ENCODE measurements at places on chromosomes 2 and 18.

- no peak for DNase-seq
Measured at GRCh38 chr18:21598726-21599584, 1.5 kb downstream of the ESCO1 start.

GRCh38 chr2:65661980-65662653 is 229.7 kb upstream of the SPRED2 start:
- no peak for DNase-seq

DNA sequence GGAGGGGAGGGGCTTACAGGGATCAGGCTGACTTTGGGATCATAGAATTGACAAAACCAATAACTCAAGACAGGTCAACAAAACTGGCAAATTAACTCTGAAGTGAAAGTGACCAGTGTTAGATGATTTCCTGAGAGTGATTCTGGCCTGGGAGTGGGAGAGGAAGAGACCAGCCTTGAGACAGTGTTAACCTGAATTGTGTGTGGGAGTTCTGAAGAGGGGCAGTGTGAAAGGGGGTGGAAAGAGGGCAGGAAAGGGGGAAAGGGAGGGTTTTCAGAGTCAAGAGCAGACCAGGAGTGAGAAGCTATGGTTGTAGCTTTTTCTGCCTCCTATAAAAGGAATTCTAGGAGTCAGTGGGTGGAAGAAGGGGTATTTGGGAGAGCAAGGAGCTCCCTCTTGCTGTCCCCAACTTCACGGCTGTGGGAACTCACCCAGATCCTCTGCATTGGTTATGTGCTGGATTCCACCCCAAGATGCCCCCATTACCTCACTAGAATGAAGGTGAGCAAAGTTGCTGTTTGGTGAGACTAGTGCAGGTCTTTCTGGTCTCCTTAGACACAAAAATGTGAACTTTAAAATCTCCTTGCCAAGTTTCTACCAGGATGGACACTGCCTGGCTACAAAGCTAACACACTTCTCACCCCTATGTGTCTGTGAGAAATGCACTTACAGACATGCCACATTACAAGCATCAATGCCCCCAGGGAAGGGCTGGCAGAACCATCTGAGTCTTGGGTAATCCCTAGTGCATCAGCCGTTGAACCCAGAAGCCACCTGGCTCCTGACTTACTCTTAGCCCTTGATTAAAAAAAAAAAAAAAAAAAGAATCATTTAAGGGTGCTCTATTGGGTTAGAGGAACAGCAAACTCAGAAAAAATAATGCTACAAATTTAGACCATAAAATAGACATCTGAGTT is 61.6 kb downstream of the BMP10 start:
- no peak for DNase-seq

- DNase-seq: no peak
Measured at GRCh38 chr2:212015588-212015987, 523.0 kb downstream of the ERBB4 start.
